GM12865 (cell line): ENCODE measurements at places on chromosomes 13 and 19.
A peak's percentile ranks its signal among the peaks of the same experiment; 100 is the strongest.

DNA sequence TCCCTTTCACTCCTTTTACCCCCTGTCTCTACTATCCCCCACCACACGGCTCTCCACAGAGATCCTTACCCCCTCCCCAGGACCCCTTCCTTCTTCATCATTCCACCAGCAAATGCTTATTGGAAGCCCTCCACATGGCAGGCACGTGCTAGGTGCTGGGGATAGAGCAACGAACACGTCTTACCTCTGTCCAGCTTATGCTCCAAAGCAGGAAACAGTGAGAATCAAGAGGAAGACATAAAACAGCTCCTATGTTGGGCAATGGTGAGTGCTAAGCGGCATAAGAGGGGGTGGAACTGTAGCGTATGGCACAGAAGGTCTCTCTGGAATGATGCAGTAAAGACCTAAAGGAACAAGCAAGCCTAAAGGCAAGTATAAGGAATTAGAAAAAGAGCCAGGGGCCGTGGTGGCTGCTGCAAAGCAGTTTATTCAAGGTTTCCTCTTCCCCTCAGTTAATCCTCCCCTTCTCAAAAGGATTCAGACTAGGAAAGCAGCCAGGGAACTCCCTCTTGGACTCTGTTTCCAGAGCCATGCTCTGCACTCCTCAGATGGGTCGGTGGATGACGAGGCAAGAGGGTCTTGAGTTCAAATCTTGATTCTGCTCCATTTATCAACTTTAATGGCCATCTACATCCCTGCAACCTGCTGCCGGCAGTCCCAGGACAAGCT is 289.4 kb downstream of the FOXO1 start:
- no peak for DNase-seq

GRCh38 chr19:28388988-28389387 is 824.0 kb downstream of the UQCRFS1 start:
- DNase-seq: peak; percentile 21

DNA sequence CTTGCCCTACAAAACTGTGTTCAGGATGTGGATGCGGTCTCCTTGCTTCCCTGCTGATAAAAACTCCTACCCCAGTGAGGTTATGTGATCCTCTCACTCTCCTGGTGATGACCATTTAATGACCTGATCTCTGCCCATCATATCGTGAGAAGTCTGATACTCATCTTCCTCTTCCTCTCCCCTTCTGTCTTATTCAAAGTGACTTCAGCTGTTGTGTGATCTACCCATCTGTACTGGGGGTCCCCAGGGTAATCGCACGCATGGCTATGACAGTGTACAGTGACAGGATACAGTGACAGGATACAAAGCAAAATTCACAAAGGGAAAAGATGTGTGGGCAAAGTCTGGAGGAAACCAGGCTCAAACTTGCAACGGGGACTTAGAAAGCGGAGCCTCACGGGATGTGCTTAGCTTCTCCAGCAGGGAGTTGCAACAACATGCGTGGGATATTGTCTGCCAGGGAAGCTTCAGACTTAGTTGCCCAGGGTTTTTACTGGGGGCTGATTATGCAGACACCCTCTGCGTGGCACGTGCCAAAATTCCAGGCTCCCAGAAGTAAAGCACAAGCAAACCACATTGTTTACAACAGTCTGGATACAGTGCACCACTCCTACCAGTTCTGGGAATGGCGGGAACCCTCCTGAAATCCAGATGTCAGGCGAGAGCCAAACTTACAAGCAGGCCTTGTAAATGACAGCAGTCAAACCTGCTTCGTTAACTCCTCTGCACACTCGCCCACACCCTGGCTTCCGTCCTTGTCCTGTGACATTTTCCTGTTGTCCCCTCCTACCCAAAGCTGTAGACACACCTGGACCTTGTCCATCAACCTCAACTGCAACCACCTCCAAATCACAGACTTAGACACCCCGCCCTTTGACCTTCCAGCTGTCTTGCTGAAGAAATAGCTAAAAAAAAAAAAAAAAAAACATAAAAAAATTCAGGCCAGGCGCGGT is 18.0 kb upstream of the GARRE1 start:
- DNase-seq: no peak

GRCh38 chr19:51006406-51006805 is 5.0 kb upstream of the KLK8 start:
- no peak for DNase-seq
